AG10803 (cell line): ENCODE measurements at places on chromosomes 2 and 18.
A peak's percentile ranks its signal among the peaks of the same experiment; 100 is the strongest.

DNA sequence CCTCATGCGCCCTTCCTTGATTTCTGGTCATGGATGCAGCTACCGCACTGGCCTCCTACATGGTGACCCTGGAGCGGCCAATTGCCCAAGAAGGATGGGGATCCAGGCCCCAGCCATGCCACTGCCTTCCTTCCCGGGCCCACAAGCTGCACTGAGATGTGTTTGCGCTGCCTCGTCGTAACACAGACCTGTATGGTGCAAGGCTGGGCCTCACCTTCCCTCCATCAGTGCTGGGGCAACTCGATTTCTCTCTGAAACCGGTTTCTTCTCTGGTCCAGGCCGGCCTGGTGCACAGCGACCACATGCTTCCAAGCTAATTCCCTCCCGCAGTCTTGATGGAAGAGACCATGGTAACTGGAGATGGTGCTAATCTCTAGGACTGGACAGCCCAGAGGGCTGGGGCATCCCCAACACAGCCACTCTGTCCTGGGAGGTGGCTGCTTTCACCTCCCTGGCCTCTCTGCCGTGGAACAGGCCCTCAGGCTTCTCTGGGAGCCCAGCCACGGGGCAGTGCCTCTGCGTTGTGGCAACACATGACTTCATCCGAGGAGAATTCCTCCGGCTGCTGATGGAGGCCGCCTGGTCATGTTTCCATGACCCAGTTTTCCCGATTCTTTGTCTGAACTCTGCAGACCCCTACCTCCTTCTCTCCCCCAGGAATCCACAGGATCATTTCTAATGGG, 184.2 kb downstream of the GLI2 start:
- DNase-seq = peak; percentile 76

DNA sequence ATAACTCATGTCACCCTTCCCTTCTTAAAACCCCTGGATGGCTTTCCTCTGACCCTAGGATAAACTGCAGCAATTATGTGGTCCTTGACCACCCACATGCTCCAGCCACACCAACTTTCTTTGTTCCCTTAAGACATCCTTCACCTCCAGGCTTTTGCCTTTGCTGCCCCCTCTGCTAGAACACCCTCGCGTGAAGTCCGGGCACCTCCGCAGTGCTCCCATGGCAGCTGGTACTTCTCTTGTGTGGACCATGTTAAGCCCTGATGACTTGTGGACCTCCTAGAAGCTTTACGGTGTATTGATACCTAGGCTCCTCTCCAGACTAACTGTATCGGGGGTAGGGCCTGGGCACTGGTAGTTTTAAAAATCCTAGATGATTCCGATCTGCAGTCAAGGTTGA, 824 bp upstream of the ABHD1 start:
- DNase-seq = no peak

DNA sequence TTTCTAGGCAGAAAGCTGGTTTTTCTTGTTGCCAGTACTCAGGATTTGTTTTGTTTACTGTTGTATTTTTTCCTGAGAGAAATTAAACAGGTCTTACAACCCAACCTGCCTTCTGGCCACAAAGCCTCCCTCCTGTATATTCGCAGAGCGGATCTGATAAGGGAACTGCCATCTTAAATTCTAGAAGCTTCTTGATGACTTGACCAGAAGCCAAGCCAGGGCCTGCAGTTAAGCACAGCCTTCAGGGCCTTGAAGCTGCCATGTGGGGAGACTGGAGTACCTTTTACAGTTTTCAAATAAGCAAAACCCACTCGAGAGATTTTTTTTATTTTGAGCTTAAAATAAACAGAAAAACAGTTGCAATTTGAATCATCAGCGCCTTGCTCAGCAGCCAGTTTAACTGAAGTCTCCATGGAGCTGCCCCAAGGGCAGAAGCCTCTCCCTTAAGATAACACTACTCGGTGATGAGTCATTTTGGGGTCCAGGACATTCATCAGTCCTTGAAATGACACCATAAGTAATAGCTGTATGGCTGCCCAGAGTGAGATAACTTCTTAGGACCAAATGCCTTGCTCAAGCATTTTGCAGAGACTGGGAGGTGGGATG, 51.5 kb upstream of the PHLPP1 start:
- no peak for DNase-seq

GRCh38 chr2:127606625-127607398, 39.1 kb upstream of the GPR17 start:
- no peak for DNase-seq

GRCh38 chr2:191706791-191707190, 28.9 kb downstream of the NABP1 start:
- no peak for DNase-seq

DNA sequence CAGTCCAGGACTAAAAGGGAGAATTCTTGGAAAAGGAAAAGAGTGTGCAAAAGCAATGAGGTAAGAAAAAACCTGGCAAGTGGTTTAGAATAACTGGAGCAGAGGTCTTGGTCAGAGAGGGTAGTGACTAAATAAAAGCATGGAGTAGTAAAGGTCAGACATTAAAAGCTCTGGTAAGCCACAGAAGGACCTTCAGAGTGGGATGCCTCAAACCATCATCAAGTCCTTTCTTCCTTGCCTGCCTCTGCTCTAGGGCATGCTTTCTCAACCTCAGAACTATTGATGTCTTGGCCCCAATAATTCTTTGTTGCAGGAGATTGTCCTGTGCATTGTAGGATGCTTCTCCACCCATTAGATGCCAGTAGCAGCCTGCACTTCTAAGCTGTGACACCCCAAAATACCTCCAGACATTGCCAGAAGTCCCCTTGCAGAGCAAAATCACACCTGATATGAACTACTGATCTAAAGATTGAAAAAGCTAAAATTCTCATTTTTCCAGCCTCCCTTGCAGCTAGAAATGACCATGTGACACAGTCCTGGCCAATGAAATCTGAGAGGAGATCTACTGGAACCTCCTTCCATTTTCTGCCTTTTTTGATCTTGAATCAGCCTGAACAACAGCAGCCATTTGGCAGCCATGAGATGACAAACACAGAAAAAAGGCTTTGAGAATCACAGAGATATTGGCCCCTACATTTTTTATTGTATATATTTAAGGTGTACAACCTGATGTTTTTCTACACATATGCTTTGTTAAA, 48.1 kb downstream of the EVA1A start:
- DNase-seq = no peak

- no peak for DNase-seq
Measured at GRCh38 chr2:53510401-53510800, 257.2 kb upstream of the CHAC2 start.

- DNase-seq = no peak
Measured at GRCh38 chr2:75598589-75599155, 37.9 kb upstream of the EVA1A start.

DNA sequence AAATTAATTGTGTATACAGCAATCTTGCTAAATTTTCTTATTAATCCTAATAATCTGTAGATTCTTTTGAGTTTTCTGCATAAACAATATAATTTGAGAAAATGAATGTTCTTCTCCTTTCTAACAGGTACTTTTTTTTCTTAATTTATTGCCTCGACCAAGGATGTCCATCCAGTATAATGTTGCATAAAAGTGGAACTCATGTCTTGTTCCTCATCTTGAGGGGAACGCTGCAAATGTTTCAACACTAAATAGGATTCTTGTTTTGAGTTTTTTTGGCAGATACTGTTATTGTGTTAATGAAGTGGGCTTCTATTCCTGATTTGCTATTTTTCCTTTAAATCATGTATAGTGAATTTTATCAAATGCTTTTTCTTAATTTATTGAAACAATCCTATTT, 244.4 kb upstream of the REV1 start:
- DNase-seq = no peak

- DNase-seq = peak; percentile 99
Measured at GRCh38 chr2:172693037-172693436, 42.6 kb upstream of the RAPGEF4 start.

GRCh38 chr2:241161646-241162281, 11.5 kb downstream of the PPP1R7 start:
- peak; percentile 94 for DNase-seq

DNA sequence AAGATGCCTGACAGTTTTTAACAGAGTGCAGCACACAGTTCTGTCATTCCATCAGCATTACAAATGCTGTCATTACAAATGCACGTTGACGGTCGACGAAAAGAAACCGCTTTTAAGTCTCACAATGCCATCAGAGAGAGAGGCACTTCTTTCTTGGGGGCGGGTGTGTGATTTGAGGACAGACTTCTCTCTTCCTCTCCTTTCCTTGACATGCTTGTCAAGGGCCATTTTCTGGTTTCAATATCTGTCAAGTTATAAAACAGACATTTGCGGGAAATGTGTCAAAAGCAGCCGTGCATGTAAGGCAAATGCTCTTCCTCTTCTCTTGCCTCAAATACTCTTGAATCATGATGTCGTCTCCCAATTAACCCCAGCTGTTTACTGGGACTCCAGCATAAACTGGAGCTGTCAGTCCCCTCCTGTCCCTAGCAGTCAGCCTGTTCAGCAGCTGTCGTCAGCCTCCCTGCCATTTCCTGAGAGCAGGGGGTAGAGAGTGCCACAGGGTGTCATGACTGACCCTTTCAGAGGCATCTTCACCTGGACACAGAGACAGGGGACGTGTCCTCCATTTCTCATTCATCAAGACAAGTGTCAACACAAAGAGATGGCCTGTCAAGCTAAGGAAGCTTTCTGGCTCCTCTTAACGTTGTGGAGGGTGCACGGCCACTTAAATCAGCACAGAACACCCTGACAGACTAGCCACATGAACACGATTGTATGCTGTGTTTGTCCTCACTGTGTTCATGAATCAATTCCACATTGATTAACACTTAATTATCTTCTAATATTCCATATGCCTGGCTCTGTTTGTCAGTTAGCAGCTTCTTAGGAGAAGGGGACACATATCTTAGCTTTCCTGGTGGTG, 305.4 kb upstream of the RAB6C start:
- no peak for DNase-seq

- DNase-seq = no peak
Measured at GRCh38 chr2:111100087-111100764, 20.5 kb upstream of the BCL2L11 start.

DNA sequence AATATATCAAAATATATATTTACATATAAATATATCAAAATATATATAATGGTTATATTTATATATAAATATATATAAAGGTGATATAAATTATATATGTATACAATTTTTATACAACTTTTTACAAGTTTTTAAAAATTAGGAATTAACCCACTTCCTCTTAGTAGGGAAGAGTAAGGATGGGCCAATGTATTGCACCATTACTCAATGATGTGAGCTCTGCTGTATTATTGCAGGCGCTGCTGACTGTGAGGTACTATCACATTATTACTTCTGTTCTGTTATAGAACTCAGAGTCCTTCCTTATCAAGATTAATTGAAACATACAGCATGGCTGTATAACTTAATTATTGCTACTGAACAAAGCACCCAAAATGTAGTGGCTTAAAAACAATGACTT, 46.0 kb downstream of the CCDC195 start:
- no peak for DNase-seq

DNA sequence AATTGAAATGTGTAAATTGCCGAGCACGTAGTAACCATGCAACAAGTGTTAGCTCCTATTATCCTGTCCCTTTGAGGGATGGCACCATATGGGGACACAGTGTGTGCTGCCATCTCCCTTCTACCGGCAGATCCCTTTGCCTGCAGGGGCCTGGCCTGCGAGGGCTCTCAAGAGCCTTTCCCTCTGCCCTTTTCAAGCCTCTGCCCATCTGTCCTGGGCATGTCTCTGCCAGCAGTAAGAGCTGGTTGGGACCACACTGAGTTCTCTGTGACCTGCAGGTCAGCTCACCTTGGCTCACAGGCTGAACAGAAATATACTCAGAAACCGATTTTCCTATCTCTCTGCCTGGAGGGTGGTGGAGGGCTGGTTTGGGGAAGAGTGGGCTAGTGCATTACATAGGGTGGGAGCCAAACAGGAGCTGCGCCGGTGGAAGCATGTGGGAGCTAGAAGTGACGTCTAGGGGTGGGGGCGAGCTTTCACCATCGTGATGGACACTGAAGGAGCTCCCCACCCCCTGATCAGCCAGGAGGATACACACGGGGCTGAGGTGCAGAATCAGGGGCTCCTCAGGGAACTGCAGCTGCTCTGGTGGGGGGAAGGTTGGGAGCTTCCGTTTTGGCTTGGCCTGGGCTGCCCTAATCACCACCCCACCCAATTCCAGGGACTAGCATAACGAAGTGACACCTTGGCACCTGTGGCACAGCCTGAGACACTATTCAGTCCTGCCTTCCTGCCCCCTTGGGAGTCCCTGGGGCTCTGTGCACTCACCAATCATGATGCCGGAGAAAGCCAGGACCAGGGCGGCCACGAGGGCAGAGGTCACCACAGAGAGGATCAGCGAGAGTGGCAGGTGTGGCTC, 109.7 kb downstream of the CLIP4 start:
- DNase-seq = no peak

- DNase-seq = peak; percentile 17
Measured at GRCh38 chr2:233053928-233054784, 6.0 kb upstream of the INPP5D start.

DNA sequence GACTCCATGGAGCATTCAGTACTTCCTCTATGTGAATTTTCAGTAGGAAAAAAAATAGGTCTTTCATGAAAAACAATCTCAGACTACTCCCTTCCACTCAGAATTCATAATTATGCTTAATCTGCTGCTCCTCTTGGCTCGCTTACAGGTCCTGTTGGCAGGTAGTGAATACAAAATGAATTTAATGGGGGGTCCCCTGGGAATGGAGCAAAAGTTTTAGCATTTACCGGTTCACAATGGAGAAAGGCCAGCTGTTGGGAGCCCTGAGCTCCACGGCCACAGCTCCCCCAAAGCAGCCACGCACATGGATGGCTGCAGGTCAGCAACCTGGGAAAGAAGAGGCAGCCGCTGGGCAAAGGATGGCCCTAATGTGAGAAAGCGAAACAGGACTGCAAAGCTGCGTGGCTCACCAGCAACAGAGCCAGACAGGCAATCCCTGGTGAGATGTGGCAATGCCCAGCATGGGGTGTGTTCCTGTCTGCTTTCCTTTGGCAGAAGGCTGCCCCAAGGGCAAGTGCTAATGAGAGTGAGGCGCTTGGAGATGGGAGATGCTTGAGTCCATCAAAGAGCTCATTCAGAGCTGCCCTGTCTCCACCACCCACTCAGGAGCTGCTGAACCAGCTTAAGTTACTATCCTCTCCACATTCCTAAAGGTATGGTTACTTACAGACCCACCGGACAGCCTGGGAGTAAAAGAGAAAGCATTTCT, 447.4 kb downstream of the EPHA4 start:
- no peak for DNase-seq

- DNase-seq = no peak
Measured at GRCh38 chr2:226560325-226560724, 239.3 kb downstream of the IRS1 start.

- DNase-seq = no peak
Measured at GRCh38 chr18:5979176-5979888, 84.0 kb upstream of the TMEM200C start.

DNA sequence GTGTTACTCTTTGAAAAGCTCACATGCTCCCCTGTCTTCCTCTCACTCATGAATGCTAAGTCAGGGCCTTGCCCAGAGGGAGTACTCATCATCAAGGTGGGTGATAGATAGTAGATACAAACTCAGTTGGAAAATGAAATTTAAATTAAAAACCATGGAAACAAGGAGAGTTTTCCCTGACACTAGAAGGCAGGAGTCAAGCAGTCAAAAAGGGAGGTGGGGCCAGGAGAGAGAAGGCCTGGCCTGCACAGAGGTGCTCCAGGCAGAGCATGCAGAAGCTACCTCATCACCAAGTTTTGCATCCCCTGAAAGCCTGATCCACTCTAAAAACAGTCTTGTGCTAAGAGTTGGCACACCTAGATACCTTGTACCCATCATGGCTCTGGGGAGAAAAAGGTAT, 143.7 kb downstream of the MYO5B start:
- DNase-seq = no peak
